ENCODE measurements at places on chromosomes 3 and 15.
A peak's percentile ranks its signal among the peaks of the same experiment; 100 is the strongest.

DNA sequence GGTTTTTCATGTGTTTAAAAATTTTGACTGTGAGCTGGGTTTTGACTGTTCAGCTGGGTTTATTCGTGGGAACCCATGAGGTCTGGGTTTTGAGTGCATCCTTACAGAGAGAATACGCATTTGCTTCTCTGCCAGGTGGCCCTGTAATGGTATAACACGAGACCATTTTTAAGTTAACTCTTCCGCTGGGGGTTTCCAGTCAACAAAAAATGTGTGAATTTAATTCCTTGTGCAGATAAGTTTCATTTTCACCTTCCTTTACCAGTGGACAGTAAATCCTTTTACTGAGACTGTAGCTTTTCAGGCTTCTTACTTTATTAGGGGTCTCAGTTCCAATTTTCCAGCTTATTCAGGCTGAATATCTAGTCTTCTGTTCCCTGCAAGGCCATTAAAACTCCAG is 149.6 kb downstream of the OPA1 start:
- no peak for DNase-seq

- no peak for DNase-seq
Measured at GRCh38 chr15:77180270-77180669, 109.4 kb upstream of the TSPAN3 start.

DNA sequence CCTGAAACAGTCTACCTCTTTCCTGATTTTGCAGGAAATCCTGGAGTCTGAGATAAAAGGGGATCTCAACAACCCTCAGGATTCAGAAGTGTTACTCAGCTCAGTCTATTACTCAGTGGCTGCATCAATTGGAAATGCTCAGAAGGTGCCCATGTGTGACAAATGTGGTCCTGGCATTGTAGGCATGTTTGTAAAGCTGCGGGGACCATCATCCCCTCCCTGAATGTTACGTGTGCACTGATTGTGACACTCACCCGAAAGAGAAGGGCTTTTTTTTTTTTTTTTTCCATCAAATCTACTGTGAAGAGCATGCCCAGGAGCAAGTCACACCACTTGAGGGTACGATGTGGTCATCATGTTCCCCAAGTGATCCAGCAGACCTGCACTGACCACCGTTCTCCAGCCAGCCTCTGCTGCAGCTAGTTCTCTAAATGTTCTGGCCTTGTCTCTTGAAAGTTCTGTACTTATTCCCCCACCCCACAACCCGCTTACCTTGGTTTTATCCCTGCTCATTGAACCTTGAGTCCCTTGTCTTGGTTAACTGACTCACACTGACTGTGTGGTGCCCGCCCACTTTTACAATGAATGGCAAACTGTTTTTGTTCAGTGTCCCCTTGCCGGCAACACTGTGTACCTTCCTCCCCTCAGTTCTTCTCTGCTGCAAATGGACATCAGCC is 19.8 kb downstream of the ST3GAL6 start:
- DNase-seq, result no peak

- no peak for DNase-seq
Measured at GRCh38 chr3:177228601-177229190, 31.4 kb upstream of the TBL1XR1 start.

GRCh38 chr15:62296756-62297507 is 131.8 kb upstream of the C2CD4B start:
- DNase-seq, result no peak

DNA sequence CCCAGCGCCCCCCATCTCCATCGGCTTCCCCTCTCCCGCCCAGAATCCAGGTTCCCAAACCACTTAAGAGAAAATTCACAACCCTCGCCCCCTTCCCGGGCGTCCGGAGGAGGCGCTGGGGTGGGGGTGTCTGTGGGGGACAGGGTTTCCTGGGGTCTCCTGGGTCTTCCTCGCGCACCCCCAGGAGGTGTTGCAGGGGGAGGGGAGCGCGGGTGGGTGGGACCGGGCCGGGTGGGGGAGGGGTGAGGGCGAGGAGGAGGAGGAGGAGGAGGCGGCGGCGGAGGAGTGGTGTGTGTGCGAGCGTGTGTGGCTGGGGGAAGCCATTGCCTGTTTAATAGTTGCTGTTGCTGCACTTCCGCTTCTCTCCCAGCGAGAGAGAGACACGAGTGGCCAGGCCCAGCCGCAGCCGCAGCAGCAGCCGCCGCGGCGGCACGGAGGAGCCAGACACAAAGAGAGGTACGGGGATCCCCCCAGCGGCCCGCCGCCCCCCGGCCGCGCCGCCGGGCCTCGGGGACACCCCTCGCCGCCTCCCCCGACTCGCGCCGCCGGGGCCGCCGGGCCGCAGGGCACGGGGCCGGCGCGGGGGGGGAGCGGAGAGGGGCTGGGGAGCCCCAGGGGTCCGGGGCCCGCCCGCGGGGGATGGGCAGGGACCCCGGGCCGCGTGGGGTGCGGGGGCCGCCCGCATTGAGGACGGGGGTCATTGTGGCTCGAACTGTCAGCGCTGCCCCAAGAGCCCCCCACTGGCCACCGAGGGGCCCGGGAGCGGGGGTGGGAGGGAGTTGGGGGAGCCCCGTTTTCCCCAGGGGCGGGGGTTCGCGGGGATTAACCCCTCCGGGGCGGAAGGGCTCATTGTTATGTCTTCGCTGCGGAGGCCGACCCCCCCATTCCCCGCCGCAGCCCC is at the start of gene UBE2E1:
UBE2E1 (plus strand) TSS at position 323 of the 901 bp plus-strand sequence. CDS start 1,315 bp downstream, outside the sequence.
- peak; percentile 19 for DNase-seq

GRCh38 chr3:170321321-170322034 is 36.0 kb upstream of the SKIL start:
- no peak for DNase-seq

GRCh38 chr3:157101486-157101885 is 58.5 kb downstream of the CCNL1 start:
- no peak for DNase-seq

DNA sequence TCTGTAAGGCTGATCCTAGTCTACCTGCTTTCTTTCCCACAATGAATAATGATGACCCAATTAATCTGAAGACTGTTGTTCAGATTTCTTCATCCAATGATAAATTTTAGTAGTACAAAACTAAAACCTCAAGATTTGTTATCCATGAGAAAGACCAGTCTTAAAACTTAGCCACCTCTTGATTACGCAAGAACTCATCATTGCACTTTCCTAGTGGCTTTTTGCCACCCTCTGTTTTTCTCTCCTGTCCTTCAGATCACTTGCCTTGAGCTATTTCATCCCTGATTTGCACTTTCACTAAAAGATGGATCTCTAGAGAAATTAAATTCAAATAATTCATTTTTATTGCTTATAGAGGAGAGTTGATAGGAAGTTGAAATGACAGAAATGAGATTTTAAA is 142.7 kb upstream of the RBMS3 start:
- DNase-seq, result no peak

- DNase-seq, result no peak
Measured at GRCh38 chr15:26759986-26760385, 12.9 kb downstream of the GABRB3 start.

- DNase-seq, result no peak
Measured at GRCh38 chr15:53757906-53758305, 1.6 kb downstream of the WDR72 start.

DNA sequence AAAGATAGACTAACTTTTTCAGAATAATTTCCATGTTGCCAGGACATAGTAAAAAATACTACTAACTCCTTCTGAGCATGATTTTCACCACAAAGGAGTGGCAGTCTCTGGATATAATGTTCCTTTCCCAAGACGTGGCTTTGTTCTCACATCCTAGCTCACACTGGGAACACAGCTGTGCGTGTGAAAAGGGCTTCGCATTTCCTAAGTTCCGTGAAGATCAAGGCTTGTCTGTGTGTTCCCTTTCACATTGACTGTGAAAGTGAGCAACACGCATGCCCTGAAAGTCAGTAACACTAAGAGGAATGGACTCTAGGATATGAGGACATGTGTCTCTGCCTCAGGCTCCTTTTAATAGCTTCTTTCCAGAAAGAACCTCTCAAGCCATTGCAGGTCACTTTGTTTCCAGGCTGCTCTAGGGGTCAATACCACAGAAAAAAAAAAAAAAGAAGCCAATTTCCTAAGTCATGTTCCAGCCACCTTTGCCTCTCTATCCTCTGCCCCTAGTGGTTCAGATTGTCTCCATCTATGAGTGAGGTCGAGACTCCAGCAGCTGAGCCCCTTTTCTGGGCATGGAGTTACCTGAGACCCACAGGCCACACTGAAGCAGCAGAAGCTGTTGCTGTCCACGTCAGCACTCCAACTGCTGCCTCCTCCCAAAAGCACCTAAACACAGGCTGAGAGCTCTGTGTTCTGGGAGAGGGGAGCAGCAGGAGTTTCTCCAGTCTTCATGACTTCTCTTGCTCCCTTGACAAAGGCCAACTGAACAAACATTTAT is 355.9 kb downstream of the RSL24D1 start:
- no peak for DNase-seq

DNA sequence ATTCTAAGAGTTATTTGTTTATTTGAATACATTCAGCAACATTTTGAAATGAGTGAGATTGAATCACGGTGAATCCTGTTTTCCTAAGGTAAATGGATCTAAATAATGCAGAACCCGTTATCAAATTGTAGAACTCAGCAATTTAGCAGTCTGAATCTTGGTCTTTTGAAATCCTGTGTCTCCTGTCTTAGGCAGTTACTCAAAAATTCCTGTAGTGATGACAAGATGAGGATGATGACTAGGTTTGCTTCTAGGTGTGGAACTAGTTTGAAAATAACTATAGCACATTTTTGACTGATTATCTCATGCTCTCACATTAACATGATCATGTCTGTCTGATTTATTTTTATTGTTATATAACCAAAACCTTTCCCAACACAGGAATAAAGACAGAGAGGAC is 115.0 kb downstream of the RAP2B start:
- no peak for DNase-seq

GRCh38 chr3:24496529-24497482 is 2.2 kb upstream of the THRB start:
- no peak for DNase-seq

- no peak for DNase-seq
Measured at GRCh38 chr3:48456456-48456855, 9.9 kb downstream of the ATRIP start.

- no peak for DNase-seq
Measured at GRCh38 chr3:41213588-41213987, 14.3 kb downstream of the CTNNB1 start.

DNA sequence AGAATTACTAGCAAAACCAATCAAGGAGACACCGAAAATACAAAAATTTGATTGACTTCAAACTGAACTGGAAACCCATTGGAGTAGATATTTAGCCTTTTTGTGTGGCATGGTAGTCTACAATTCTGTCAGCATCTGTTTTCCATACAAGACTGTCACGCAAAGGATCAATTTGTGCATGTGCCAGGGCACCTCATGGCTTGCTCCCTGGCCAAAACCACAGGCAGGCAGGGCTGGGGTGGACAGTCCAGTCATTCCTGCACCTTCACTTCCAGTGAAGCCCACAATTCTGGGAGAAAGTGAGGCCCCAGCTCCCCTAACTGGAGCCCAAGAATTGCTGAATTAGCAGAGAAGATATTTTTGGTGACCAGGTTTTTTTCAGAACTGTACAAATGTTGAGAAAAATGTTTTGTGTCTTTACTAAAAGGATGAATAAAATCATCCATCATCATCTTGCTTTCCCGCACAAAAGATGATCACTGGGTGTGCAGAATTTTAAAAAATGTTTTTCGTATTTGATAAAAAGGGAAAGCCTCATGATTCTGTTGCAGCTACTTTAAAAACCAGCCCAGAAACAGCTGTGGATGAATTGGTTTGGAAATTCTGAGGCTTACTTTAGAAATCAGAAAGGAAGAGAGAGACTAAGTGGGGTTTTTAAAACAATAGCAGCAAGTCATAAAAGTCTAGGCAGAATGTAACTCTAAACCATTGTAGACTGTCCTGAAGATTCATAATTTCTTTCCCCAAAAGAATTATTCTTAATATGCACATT is 86.4 kb downstream of the PCCB start:
- DNase-seq, result no peak

GRCh38 chr3:186746008-186746407 is 28.8 kb downstream of the KNG1 start:
- DNase-seq, result no peak

GRCh38 chr3:172256101-172256734 is 192.0 kb downstream of the GHSR start:
- no peak for DNase-seq

DNA sequence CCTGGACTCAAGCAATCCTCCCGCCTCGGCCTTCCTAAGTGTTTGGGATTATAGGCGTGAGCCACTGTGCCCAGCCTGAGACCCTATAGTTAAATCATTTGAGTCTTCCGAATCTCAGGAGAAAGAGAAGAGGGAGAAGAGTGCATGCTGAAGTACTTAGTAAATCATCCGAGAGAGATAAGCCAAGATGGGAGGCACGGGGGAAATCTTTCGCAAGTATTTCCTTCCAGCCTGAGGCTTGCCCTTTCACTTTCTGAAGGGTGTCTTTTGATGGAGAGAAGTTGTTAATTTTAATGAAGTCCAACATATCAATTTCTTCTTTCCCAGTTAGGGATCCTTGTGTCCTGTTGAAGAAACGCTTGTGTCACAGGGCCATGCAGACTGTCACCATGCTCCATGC is 97.1 kb upstream of the SLC6A6 start:
- DNase-seq, result no peak

DNA sequence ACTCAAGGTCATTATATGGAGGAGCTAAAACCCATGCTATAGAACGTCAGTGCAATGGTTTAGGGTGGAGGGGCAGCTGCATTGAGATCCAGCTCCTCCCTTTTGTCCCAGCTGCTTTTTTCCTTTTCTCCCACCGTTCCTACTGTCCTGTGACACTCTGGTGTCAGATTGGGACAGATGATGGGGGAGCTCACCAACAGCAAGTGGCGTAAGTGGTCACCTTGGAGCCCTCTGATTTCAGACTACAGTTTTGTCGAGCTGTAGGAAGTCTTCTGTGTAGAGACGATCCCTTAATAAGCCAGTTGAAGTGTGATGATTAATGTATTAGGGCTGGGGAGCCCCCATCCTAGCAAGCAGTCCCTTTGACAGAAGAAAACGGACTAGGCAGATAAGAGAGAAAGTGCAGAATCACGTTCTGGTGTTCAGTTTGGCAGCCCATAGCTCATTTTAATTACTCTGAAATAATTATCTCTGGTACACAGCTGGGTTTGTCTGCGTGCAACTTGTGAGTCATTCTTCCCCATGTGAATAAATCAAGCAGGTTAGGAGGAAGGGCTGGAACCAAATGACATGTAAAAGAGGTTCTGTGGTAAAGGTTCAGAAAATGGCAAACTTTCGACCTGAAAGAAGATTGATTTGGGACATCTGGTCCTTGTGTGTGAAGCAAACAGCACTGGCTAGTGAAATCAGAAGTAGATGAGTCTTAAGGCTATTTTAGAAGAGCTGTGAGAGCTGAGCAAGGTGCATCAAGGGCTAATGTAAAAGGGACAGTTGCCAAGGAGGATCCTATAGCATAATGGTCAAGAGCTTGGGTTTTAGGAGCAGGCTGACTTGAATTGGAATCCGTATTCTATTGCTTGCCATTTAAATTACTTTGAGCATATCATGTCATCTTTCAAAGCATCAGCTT is 241.4 kb downstream of the EDEM1 start:
- DNase-seq, result no peak

- no peak for DNase-seq
Measured at GRCh38 chr3:151262871-151263525, 15.3 kb downstream of the P2RY14 start.

GRCh38 chr3:184148076-184148475 is 7.1 kb upstream of the DVL3 start:
- DNase-seq, result no peak

Measured in activated CD8-positive, alpha-beta memory T cell treated with anti-CD3 and anti-CD28 coated beads for 1 hour (primary cell).